ENCODE measurements at places on chromosomes 5 and 9. TPM values are rescaled to one million over a fixed set of nuclear protein-coding genes. Genes with fewer than 3 reads are reported as not detected.

The RMI1 gene
- 8.2 TPM for total RNA-seq

The GZMA gene
- total RNA-seq, result 0.96 TPM

The LEAP2 gene
- total RNA-seq, result 5.3 TPM

The THBS4 gene
- total RNA-seq, result not detected

The SMIM33 gene
- total RNA-seq, result 0.72 TPM

The PCDHGC4 gene
- 4.8 TPM for total RNA-seq

The PRSS3 gene
- 11.3 TPM for total RNA-seq

The GPR150 gene
- total RNA-seq, result not detected

The FOXD4L5 gene
- total RNA-seq, result 0.24 TPM

The TAF1L gene
- total RNA-seq, result 4.3 TPM

The EGFLAM gene
- total RNA-seq, result 6.0 TPM

The CARD6 gene
- 5.1 TPM for total RNA-seq

The ENTPD2 gene
- not detected for total RNA-seq

The NUTM2F gene
- total RNA-seq, result not detected

The GM2A gene
- total RNA-seq, result 26.2 TPM

The MEIKIN gene
- not detected for total RNA-seq

The FAT2 gene
- 3.6 TPM for total RNA-seq

The MYMK gene
- not detected for total RNA-seq

The SHOC1 gene
- 3.6 TPM for total RNA-seq

The HBEGF gene
- total RNA-seq, result 30.8 TPM

The CMYA5 gene
- total RNA-seq, result 9.9 TPM

The ADCY2 gene
- 4.6 TPM for total RNA-seq

The ZNF354C gene
- total RNA-seq, result 15.9 TPM

The PCDHB16 gene
- total RNA-seq, result 4.1 TPM

The TAF11L5 gene
- 16.4 TPM for total RNA-seq

The CCDC152 gene
- 5.5 TPM for total RNA-seq

The MAT2B gene
- total RNA-seq, result 84.7 TPM

The ANKRD18A gene
- total RNA-seq, result 1.4 TPM

The PCDHA4 gene
- 1.9 TPM for total RNA-seq

The TOR1A gene
- 13.0 TPM for total RNA-seq

The JADE2 gene
- 22.4 TPM for total RNA-seq

The GRM6 gene
- total RNA-seq, result 0.96 TPM

The PCDHA12 gene
- total RNA-seq, result 2.9 TPM

The TMEM38B gene
- 8.7 TPM for total RNA-seq

The PRRX2 gene
- total RNA-seq, result 10.4 TPM

The FAM170A gene
- not detected for total RNA-seq

The LCN12 gene
- not detected for total RNA-seq

The FOXD4L3 gene
- total RNA-seq, result 1.4 TPM

Data from umbilical cord (tissue), 2 donors.